Gastroesophageal sphincter (tissue), 4 donors: ENCODE measurements at places on chromosomes 5 and 9. TPM values are rescaled to one million over a fixed set of nuclear protein-coding genes. Genes with fewer than 3 reads are reported as not detected.

DNA sequence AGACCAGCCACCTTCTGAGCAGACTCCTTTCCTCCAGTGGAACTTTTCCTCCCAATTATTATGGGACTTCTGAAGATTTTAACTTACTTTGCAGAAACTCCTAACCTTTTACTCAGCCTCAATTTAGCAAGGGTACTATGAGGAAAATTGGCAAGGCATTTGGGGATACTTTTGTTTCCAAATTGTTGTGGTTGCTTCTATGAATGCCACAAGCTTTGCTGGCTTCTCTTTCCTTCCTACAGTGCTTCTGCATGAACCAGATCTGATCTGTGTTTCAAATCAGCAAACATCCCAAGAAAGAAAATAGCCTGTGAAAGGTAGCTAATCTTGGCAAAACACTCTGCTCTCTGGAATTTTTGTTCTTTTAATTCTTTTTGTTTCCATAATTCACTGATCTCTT lies 57.3 kb upstream of the TAF11L2 start:
- H3K4me3 ChIP-seq, result no peak overlapping the region
- H3K27me3 ChIP-seq, result no peaks in the 10 kb centered on the region
- no peak for ATAC-seq
- H3K27ac ChIP-seq, result no peak overlapping the region

DNA sequence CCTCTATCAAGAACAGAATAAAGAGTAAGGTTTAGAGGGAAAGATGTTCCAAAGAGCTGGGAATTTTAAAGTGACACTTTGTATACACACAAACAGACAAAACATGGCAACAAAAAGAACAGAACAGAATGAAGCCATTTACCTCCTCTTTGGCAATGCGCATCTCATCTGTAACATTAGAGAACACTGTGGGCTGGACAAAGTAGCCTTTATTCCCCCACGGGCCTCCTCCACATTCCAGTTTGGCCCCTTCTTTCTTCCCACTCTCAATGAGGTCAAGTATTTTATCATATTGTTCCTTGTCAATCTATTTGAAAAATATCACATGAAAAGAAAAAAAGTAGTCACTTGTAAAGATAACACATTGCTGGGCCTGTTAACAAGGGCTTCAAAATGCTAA lies 41.0 kb downstream of the ALDH1A1 start:
- ATAC-seq, result no peak
- no peaks in the 10 kb centered on the region for H3K4me1 ChIP-seq
- H3K27ac ChIP-seq, result no peak overlapping the region

Gene ADAMTS12
- total RNA-seq, result 6.5 TPM

GRCh38 chr5:172721455-172722326 lies 49.3 kb downstream of the DUSP1 start:
- H3K36me3 ChIP-seq, result no peaks in the 10 kb centered on the region
- peak; percentile 69 for ATAC-seq
- H3K27ac ChIP-seq, result peak overlapping the region; percentile 58
- H3K4me1 ChIP-seq, result peaks cover 18% of the 10 kb centered on the region
- H3K4me3 ChIP-seq, result no peak overlapping the region

Gene RASEF
- 0.35 TPM for total RNA-seq

- H3K4me1 ChIP-seq, result no peaks in the 10 kb centered on the region
- no peak overlapping the region for H3K4me3 ChIP-seq
Measured at GRCh38 chr9:28502741-28503140, 929.5 kb upstream of the C9orf72 start.

Gene SPATA24
- total RNA-seq, result 1.8 TPM

- no peaks in the 10 kb centered on the region for H3K4me1 ChIP-seq
- H3K4me3 ChIP-seq, result no peak overlapping the region
- no peaks in the 10 kb centered on the region for H3K36me3 ChIP-seq
- H3K27me3 ChIP-seq, result no peaks in the 10 kb centered on the region
- ATAC-seq, result no peak
Measured at GRCh38 chr5:101932599-101932998, 363.5 kb downstream of the SLCO4C1 start.

GRCh38 chr9:91741522-91741921 lies 208.5 kb downstream of the ROR2 start:
- H3K4me3 ChIP-seq, result no peak overlapping the region
- H3K4me1 ChIP-seq, result no peaks in the 10 kb centered on the region
- ATAC-seq, result peak; percentile 68
- H3K27ac ChIP-seq, result peak overlapping the region; percentile 55

DNA sequence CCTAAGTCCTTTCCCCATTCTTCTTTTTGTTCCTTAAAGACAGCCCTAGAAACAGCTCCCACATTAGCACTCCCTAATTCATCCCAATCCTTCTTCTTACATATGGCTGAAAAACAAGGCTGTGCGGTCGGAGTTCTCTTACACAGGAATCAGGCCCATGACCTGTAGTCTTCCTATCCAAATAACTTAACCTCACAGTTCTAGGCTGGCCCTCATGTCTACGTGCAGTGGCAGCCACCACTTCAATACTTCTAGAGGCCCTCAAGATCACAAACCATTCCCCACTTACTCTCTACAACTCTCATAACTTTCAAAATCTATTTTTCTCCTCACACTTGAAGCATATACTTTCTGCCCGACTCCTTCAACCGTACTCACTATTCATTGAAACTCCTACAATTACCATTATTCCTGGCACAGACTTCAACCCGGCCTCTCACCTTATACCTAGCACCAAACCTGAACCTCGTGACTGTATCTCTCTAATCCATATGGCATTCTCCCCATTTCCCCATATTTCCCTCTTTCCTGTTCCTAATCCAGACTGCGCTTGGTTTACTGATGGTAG lies 59.3 kb downstream of the RAPGEF6 start:
- H3K27me3 ChIP-seq, result no peaks in the 10 kb centered on the region
- H3K4me1 ChIP-seq, result no peaks in the 10 kb centered on the region
- no peak for ATAC-seq
- no peak overlapping the region for H3K4me3 ChIP-seq
- H3K27ac ChIP-seq, result no peak overlapping the region

GRCh38 chr9:113143432-113144227 lies 7.2 kb upstream of the SLC31A2 start:
- H3K27me3 ChIP-seq, result peaks cover 19% of the 10 kb centered on the region
- H3K4me3 ChIP-seq, result no peak overlapping the region
- H3K27ac ChIP-seq, result no peak overlapping the region
- no peaks in the 10 kb centered on the region for H3K36me3 ChIP-seq
- H3K4me1 ChIP-seq, result no peaks in the 10 kb centered on the region

Gene SPATA31A3
- total RNA-seq, result not detected

DNA sequence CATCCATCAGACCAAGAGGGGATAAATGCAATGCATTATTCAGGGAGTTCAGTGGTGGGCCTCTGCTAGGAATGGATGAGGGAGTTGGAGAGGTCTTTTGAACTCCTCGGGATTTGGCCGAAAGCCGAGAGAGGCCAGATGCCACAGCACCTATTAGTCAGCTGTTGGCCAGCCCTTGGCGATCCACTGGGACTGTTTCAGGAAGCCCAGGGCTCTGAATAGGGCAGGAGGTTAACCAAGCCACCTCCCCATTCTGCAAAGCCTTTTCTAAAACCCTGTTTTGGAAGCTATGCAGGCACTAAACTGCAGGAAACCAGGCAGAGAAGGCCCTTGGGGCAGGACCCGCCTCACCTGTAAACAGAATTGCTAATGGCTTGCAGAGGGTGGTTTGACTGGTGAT lies 37.8 kb downstream of the ASTN2 start:
- no peak for ATAC-seq
- no peaks in the 10 kb centered on the region for H3K4me1 ChIP-seq
- no peak overlapping the region for H3K27ac ChIP-seq
- no peaks in the 10 kb centered on the region for H3K27me3 ChIP-seq
- H3K36me3 ChIP-seq, result no peaks in the 10 kb centered on the region

- no peak for ATAC-seq
- no peaks in the 10 kb centered on the region for H3K4me1 ChIP-seq
- H3K4me3 ChIP-seq, result no peak overlapping the region
- no peaks in the 10 kb centered on the region for H3K36me3 ChIP-seq
Measured at GRCh38 chr9:81874931-81875330, 53.3 kb upstream of the SPATA31D4 start.

Gene CREBRF
- 66.3 TPM for total RNA-seq

Gene BRINP1
- total RNA-seq, result 0.27 TPM

- no peak for ATAC-seq
- H3K4me1 ChIP-seq, result no peaks in the 10 kb centered on the region
- no peak overlapping the region for H3K27ac ChIP-seq
- no peak overlapping the region for H3K4me3 ChIP-seq
- no peaks in the 10 kb centered on the region for H3K36me3 ChIP-seq
- H3K27me3 ChIP-seq, result no peaks in the 10 kb centered on the region
Measured at GRCh38 chr5:43564289-43564850, 7.5 kb upstream of the PAIP1 start.
